SW 1271 (cell line): ENCODE measurements at places on chromosomes 4 and X.
A peak's percentile ranks its signal among the peaks of the same experiment; 100 is the strongest.

DNA sequence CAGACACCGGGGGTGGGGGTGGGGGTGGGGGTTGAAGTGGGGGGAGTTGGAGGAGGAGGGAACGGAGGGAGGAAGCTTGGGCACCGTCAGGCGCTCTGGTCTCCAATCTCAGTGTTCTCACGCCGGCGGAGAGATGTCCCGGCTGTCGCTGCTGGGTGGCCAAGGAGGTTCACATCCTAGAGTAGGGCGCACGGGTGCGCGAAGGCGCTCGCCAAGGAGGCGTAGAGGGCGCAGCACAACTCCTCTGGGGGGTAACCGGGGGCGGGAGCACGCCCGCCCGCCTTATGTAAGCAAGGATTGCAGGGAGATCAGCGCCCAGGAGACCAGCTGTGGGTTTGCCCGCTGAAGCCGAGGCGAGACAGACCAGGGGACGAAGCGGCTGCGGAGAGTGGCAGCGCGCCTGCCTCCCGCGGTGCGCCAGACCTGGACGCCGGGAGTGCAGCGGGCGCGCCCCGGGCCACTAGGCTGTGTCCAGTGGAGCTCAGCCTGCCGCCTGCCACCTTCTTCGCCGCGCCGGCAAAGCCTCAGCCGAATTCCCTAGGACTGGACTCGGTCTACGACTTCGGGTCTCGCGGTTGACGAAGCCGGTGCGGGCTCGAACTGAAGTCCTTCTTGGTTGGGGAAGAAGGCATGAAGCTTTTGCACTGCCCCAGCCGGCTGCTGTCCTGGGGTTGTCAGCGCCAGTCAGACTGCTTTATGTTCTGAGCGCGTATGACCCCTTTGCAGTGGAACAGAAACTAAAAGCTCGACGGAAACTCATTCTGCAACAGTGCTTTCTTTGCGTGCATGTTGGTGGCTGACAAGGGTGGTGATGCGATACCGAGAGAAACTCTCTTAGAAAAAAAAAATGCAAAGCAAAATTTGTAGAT is 707 bp upstream of the UNC5C start:
- DNase-seq, result no peak

DNA sequence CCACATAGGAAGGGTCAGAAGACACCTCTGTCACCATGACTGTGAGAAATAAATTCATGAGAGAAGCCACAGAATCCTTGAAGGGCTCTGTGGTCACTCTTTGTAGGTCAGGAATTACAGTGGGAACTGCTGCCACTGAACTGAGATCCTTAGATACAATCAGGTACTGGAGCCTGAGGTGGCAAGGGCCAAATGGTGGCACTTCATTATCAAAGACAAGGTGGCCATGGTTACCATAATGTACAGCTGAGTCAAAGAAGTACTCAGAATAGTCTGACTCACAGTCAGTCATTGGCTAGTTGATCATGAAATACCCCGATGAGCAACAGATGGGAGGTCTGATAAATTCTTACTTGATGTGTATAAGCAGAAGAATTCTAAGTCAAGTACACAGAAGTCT is 131.9 kb downstream of the RTL3 start:
- DNase-seq, result no peak

- DNase-seq, result no peak
Observed at GRCh38 chrX:38868941-38869401, 67.7 kb downstream of the MID1IP1 start.

GRCh38 chr4:6368601-6369000 is 99.0 kb downstream of the WFS1 start:
- no peak for DNase-seq

DNA sequence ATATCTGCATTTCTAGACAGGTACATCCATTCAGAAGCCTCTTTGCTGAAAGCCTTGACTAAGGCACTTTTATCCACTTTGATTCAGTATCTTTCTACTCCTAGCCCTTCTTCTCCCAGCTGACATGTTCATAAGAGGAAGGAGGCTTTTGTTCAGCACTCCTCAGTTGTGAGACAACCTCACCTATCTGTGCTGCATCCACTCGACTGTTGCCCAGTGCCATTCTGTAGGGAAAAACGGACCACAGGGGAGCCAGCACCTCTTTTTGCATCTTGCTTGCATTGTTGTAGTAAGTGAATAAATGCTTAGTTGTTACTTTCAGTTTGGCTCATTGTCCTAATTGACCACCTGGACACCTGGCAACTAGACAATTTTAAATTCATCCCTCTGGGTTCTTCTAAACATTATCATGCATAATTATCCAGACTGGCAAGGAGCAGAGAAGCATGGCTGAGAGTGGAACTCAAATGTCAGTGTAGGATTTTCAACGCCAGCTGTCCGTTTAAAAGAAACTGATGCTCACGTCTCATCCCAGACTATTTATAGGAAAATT is 83.8 kb upstream of the BOD1L1 start:
- DNase-seq, result no peak

DNA sequence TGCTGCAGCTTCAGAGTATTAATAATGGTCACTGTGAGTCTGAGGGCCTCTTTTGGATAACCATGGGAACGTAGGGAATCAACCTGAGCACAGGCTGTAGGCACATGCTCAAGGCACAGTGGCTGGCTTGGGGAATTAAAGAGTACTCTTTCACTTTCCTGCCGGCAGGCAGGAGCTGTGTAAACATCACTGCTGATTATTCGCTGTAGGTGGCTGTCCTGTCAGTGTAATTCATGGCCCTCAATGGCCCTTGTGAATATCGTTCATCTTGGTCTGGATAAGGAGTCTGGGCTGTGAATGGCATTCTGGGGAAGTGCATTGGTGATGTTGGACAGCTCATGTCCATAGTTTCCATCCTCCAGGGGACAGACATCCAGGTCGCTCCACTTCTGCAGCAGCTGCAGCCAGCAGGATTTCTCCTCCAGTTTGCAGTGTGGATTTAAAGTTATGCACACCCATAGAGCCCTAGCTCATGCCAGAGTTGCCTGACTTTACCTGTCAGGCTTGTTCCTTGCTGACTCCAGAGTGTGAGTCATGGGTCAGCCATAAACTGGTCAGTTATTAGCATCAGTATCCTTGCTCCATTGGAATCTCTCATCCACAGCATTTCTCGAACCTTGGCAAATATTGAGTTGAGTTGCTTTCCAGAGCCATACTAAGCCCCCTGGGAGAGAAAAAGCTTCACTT is 43.0 kb downstream of the C4orf33 start:
- DNase-seq, result no peak

GRCh38 chrX:10597871-10598270 is 22.5 kb downstream of the MID1 start:
- peak; percentile 0 for DNase-seq

DNA sequence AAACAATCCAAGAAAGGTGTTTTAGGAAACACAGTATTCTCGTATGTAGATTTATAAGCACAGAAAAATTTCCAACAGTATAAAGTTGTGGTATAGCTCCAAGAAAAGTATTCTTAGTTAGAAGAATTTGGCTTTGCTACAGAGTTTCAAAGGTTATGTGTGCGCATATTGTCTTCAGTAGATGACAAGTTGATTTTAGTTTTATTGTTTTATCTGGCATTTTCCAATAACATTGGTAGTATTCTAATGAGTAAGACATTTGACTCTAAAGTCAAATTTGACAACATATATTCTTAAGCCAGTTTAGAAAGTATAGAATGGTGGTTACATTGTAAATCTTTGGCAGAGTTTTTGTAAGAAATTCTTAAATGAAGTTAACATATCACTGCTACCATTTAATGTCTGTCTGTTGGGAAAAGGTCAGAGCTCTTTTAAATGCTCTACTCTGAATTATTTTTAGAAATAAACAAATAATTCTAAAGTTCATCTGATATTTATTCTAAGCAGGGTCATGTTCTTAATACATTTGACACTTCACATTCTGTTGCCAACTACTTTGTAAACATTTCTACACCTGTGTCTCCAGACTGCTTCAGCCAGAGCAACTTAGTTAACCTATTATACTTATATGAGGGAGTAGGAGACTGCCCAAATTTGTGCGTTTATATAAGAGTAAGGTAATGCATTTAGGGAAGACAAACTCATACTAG is 30.0 kb downstream of the CLCN3 start:
- DNase-seq, result no peak

DNA sequence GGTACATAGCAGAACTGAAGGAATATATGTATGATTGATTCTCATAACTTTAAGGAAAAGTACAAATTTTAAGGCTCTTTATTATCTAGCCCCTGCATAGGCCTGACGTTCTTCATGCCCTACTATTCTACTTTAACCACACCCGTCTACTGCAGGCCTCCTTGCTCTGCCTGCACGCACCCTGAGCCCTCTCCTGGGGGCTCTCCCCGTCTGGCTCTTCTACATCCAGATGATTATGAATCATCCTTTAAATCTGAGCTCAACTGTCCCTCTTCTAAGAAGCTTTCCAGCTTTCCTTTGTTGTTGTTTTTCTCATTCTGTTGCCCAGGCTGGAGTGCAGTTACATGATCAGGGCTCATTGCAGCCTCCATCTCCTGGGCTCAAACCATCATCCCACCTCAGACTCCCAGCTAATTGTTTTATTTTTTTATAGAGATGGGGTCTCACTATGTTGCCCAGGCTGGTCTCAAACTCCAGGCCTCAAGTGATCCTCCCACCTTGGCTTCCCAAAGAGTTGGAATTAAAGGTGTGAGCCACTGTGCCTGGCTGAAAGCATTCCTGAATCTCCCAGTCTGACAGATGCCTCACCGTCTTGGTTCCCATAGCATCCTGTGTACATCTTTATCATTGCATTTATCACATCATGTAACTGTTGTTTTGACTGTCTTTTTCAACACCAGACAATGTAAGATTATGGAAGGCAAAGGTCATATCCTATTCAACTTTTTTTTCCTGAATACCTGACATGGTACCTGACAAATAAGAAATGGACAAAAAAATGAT is 89.2 kb downstream of the WDFY3 start:
- DNase-seq, result peak; percentile 3

DNA sequence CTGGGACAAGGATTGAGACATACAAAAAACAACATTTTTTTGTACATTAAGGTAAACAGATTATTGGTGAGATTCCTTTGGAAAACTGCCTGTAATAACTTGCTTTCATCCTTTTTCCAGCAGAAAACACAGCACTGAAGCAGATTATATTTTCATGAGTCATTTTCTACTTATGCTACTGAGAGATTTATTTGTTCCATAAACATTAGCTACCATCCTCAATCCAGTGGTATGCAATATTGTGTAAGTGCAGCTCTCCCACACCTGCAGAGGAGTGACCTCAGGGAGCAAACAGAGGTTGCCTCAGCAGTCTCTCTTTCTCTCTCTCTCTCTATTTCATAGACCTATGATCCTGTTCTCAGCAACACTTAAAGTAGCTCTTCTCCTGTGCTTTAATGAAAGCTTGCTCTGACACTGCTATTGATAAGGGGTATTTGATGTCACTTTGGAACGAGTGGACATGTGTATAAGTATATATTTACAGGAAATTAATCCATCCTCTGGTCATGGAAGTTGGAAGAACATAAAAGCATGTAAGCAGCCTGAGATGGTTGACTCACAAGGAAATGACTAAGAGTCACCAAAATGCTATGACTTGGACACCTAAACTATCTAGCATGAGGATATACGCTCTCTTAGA is 163.7 kb upstream of the SPANXC start:
- peak; percentile 98 for DNase-seq

DNA sequence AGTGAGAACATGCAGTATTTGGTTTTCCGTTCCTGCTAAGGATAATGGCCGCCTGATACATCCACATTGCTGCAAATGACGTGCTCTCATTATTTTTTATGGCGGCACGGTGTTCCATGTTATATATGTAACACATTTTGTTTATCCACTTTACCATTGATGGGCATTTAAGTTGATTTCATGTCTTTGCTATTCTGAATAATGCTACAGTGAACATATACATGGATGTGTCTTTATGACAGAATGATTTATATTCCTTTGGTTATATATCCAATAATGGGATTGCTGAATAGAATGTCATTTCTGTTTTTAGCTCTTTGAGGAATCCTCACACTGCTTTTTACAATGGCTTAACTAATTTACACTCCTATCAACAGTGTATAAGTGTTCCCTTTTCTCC is 1223.2 kb downstream of the RAPGEF2 start:
- no peak for DNase-seq

DNA sequence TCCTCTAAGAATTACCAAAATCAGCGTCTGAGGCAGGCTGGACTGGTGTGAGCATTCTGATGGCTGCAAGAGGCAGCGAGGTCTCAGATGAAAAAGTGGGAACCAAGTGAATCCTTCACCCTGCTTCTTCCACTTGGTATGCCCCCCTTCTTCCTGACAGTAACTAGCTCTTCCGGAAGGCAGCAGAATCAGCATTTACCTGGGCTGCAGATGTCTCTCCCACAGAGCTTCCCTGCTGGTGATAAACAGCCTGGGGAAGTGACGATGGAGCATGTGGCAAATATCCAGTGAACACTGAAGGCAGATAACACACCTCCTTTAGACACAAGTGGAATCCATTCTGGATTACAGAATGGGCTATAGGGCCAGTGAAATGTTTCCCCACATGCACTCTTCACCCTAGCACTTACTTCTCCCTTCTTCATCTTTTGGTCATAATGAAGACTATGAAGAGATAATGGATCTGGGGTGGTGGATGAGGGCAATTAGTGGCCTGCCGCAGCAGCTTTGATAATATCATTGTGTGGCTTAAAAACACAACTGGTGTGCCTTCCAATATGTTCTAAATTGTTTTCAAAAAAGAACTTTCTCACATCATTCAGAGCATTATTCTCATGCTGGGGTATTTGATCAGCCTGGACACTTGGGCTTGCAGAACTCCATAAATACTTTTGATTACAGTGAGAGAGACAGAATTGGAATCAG is 60.8 kb upstream of the TBC1D9 start:
- no peak for DNase-seq

DNA sequence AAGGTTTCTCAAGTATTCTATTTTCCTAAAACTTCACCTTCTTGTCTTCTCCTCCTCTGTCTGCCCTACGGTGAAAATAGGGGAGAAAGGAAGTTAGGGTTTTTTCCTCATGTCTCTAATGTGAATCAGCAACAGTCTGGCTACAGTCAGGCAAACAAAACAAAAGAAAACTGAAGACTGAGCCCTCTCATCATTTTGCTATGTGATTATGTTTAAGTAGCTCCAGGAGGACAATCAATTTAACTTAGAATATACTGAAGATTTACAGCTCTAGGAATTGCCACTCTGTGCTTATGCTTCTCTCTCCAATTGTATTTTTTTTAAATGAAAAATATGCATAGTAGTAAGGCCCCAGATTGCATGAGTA is 316.2 kb downstream of the GPAT3 start:
- DNase-seq, result no peak

GRCh38 chrX:6708041-6708440 is 173.1 kb upstream of the VCX3A start:
- DNase-seq, result no peak

DNA sequence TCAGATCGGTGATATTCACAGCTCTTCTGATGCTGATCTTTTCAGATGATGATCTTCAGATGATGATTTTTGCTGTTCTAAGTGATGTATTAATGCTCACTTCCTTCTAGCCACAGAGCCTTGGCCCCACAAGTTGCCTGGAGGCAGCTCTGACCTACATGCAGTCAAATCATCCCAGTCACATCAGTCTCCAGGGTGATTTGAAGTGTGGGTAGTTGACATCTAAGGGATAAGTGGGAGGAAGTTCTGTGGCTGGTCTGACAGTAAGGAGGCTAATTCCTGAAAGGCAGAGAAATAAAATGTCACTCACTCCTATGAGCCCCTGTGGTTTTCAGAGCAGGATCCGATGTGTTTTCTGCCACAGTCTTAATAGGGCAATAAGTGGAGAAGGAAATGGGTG is 79.8 kb upstream of the RPL34 start:
- no peak for DNase-seq
